Hematopoietic multipotent progenitor cell (in vitro differentiated cells): ENCODE measurements at places on chromosomes 7 and 10. TPM values are rescaled to one million over a fixed set of nuclear protein-coding genes. Genes with fewer than 3 reads are reported as not detected.

Gene NEUROD6
- not detected for total RNA-seq

GRCh38 chr7:38545977-38546376 is 85.2 kb downstream of the AMPH start:
- DNase-seq = no peak

GRCh38 chr10:84540617-84541288 is 212.4 kb downstream of the CCSER2 start:
- DNase-seq = peak; percentile 57

GRCh38 chr7:22551768-22552513 is 52.0 kb upstream of the STEAP1B start:
- no peak for DNase-seq

GRCh38 chr10:80489371-80490112 is 35.4 kb downstream of the TSPAN14 start:
- no peak for DNase-seq

- DNase-seq = no peak
Measured at GRCh38 chr7:66631471-66631870, 2.8 kb downstream of the KCTD7 start.

DNA sequence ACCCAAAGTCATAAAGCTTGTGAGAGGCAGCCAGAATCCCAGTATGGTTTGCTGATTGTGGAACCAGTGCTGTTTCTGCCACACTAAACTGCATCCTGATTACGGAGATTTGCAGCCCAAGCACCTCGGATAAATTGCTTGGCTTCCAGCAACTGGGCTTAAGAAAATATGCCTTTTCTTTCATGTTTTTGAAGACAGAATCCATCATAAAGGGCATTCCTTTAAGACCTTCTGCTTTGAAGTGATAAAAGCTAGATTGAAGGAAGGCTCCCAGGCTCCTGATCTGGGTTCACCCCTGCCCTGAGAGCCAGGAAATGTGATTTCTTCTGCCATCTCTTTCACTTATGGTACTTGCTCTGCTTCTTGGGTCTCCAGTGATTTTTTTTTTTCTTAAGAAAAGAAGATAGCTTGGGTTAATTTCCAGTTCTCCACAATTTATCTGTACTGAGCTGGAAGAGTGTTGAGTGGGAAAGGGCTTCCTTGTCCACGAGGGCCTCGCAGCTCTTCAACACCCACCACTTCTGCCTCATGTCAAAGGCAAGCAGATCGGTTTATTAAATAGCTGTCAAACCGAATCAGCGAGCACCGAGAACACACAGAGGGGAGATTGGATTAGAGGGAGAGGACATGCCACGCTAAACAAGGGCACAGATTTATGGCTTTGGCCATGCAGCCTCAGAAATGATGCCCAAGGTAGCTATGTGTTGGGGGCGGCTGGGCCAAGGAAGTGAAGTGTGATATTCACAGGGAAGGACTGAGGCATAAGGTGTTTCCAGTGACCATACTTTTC is 94.9 kb upstream of the TBX20 start:
- DNase-seq = no peak
